ENCODE measurements at places on chromosomes 13 and 19.

DNA sequence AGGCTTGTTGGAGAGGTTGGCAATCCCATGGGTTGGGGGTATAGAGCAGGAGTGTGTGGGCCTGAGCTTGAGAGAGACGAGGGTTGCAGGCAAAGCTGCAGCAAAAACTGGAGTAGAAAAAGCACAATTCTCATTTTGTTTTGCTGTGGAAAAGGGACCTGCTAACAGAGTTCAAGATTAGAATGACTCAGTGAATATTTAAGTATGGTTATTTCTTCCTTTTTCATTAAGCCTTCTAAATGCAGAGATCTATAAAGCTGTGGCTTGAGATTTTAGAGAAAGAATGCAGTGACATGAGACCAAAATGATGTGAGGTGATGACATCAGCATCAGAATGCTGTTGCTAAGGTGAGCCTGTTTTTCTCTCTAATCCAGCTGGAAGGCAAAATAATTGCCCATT is 10.8 kb upstream of the MBNL2 start:
- H3K27ac ChIP-seq, result no peak overlapping the region
- H3K36me3 ChIP-seq, result no peaks in the 10 kb centered on the region
- no peaks in the 10 kb centered on the region for H3K27me3 ChIP-seq
- no peak overlapping the region for H3K4me3 ChIP-seq

DNA sequence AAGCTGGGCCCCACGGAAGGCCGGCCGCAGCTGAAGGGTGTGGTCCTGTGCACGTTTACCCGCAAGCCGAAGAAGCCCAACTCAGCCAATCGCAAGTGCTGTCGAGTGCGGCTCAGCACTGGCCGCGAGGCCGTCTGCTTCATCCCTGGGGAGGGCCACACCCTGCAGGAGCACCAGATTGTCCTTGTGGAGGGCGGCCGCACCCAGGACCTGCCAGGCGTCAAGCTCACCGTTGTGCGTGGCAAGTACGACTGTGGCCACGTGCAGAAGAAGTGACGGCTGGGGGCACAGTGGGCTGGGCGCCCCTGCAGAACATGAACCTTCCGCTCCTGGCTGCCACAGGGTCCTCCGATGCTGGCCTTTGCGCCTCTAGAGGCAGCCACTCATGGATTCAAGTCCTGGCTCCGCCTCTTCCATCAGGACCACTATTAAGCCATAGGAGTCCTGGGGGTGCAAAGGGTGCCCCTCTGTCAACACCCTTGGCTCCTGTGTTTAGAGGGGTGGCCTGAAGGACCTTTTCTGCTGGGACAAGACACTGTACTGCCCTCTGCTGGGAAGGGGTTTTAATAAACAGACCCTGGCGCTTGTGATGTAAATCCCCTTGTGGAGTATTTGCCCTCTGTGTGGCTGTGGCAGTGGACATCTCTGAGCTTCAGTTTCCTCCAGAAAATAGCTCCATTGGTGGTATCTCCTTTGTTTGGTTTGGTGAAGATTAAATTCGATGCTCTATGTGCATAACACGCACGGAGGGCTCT is 1.9 kb downstream of the MRPS12 start:
- peaks cover 2% of the 10 kb centered on the region for H3K4me1 ChIP-seq
- peaks cover 26% of the 10 kb centered on the region for H3K36me3 ChIP-seq
- DNase-seq, result no peak

- no peaks in the 10 kb centered on the region for H3K27me3 ChIP-seq
- DNase-seq, result no peak
- no peak overlapping the region for H3K27ac ChIP-seq
- H3K36me3 ChIP-seq, result no peaks in the 10 kb centered on the region
- no peak overlapping the region for H3K4me3 ChIP-seq
These were observed 140.9 kb downstream of the KCNRG start for GRCh38 chr13:50156140-50156539.

DNA sequence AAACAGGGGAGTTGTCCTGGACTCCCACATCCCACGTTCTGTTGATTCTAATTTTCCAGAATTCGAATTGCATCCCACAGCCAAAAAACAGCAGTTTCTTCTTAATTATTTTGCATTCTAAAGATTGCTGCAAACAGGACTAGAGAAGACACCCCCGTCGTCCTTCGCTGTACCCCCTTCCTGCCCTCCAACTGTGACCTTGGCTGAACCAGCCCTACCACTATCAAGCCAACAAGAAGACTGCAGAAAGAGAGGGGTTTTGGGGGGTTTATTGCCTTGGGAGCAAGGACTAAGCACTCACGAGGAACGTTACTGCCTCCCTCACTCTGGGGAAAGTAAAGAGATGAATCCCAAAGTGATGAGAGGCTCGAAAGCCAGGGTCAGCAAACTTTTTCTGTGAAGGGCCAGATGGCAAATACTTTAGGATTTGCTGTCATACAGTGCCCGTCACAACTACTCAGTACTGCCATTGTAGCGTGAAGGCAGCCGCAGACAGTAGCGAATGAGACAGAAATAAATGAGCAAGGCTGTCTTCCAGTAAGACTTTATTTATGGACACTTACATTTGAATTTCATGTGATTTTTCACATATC is 32.5 kb upstream of the KATNAL1 start:
- DNase-seq, result no peak
- no peaks in the 10 kb centered on the region for H3K4me1 ChIP-seq
- no peaks in the 10 kb centered on the region for H3K27me3 ChIP-seq
- H3K27ac ChIP-seq, result no peak overlapping the region
- H3K4me3 ChIP-seq, result no peak overlapping the region
- no peaks in the 10 kb centered on the region for H3K36me3 ChIP-seq

DNA sequence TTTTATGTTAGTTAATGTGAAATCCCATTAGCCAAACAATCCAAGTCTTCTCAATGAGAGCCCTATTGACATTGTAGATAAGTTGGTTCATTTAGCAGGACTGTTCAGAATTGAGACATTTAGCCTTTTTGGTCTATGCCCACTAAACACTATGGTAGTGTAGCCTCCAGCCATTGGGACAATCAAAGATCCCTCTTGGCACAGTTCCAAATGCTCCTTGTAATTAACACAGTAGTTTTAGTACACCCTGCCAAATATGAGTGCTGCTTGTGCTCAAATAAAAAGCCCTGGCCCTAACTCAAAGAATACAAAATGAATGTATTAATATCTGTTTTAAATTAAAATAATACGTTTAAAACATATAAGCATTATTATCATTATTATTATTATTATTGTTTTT is 15.4 kb upstream of the FAM216B start:
- H3K4me1 ChIP-seq, result no peaks in the 10 kb centered on the region
- DNase-seq, result no peak

GRCh38 chr13:20525144-20525600 is 485 bp downstream of the CRYL1 start:
- H3K36me3 ChIP-seq, result no peaks in the 10 kb centered on the region
- no peak overlapping the region for H3K27ac ChIP-seq
- peak overlapping the region; percentile 58 for H3K4me3 ChIP-seq
- peaks cover 18% of the 10 kb centered on the region for H3K27me3 ChIP-seq
- peaks cover 2% of the 10 kb centered on the region for H3K4me1 ChIP-seq

DNA sequence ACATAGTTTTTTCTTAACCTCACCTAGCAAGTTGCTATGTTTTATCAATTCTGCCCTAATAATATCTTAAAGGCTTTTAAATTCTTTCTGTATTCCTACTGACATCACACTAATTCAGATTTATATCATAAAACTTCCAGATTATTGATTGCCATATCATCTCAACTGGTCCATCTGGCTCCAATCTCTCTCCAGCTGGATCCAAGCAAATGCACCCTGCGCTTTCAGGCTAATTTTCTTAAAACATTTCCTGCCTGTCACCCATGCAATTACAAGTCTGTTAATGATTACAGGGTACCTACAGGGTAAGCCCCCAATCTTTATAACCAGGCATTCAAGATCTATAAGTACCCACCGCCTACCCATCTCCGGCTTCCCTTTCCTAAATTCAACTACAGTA is 95.2 kb downstream of the SERP2 start:
- DNase-seq, result no peak
- H3K27ac ChIP-seq, result no peak overlapping the region
- H3K4me1 ChIP-seq, result peaks cover 2% of the 10 kb centered on the region
- no peaks in the 10 kb centered on the region for H3K27me3 ChIP-seq
- H3K4me3 ChIP-seq, result no peak overlapping the region

- no peaks in the 10 kb centered on the region for H3K27me3 ChIP-seq
- H3K36me3 ChIP-seq, result no peaks in the 10 kb centered on the region
- no peak for DNase-seq
- H3K27ac ChIP-seq, result no peak overlapping the region
- no peak overlapping the region for H3K4me3 ChIP-seq
These were observed 331.3 kb downstream of the UQCRFS1 start for GRCh38 chr19:28881616-28882015.

DNA sequence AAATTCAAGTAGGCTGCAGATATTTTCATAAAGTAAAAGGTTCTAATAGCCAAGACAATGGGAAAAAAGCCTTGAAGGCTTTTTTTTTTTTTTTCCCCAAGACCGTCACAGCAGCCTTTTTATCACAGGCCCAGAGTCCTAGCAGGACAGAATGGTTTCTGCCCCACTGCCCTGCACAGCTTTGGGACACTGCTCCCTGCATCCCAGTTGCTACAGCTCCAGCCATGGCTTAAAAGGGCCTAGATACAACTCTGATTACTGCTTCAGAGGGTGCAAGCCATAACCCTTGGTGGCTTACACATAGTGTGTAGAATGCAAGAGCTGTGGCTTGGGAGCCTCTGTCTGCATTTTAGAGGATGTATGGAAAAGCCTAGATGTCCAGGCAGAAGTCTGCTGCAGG is 1362.8 kb downstream of the SLITRK5 start:
- H3K27ac ChIP-seq, result no peak overlapping the region
- H3K4me1 ChIP-seq, result no peaks in the 10 kb centered on the region
- no peak for DNase-seq
- no peaks in the 10 kb centered on the region for H3K36me3 ChIP-seq

- H3K27me3 ChIP-seq, result peaks cover 2% of the 10 kb centered on the region
- H3K4me1 ChIP-seq, result peaks cover 6% of the 10 kb centered on the region
- H3K36me3 ChIP-seq, result no peaks in the 10 kb centered on the region
- H3K27ac ChIP-seq, result no peak overlapping the region
- peak overlapping the region; percentile 77 for H3K4me3 ChIP-seq
These were observed 897 bp downstream of the ETHE1 start for GRCh38 chr19:43525836-43526771.

- H3K4me3 ChIP-seq, result no peak overlapping the region
- peaks cover 10% of the 10 kb centered on the region for H3K4me1 ChIP-seq
- H3K27ac ChIP-seq, result no peak overlapping the region
These were observed 4.1 kb downstream of the IRS2 start for GRCh38 chr13:109782066-109782822.

DNA sequence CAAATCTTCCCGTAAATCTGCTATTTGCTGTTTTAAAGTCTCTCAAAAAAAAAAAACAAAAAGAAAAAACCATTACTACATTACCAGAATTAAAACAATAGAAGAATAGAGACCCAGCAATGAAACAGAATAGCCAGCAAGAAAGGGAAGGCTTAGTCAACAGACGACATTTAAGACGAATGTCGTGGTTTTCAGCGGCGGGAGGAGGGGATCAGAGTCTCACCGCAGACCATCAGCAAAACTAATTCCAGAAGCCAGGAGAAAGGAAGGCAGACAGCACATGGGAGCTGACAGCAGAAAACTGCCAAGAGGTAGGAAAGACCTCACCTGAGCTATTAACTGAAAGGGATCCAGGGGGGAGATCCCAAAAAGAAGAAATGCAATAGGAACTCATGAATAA is 128.9 kb downstream of the RNF17 start:
- no peak overlapping the region for H3K27ac ChIP-seq
- no peak for DNase-seq
- H3K27me3 ChIP-seq, result no peaks in the 10 kb centered on the region
- no peak overlapping the region for H3K4me3 ChIP-seq
- no peaks in the 10 kb centered on the region for H3K4me1 ChIP-seq
- no peaks in the 10 kb centered on the region for H3K36me3 ChIP-seq

- H3K27ac ChIP-seq, result no peak overlapping the region
- no peaks in the 10 kb centered on the region for H3K4me1 ChIP-seq
- peaks cover 65% of the 10 kb centered on the region for H3K36me3 ChIP-seq
- no peaks in the 10 kb centered on the region for H3K27me3 ChIP-seq
- DNase-seq, result no peak
These were observed 118.5 kb downstream of the STK24 start for GRCh38 chr13:98458431-98458830.

- no peak overlapping the region for H3K27ac ChIP-seq
- H3K4me3 ChIP-seq, result no peak overlapping the region
- H3K4me1 ChIP-seq, result no peaks in the 10 kb centered on the region
These were observed 127.7 kb upstream of the EDNRB start for GRCh38 chr13:78046331-78046730.

DNA sequence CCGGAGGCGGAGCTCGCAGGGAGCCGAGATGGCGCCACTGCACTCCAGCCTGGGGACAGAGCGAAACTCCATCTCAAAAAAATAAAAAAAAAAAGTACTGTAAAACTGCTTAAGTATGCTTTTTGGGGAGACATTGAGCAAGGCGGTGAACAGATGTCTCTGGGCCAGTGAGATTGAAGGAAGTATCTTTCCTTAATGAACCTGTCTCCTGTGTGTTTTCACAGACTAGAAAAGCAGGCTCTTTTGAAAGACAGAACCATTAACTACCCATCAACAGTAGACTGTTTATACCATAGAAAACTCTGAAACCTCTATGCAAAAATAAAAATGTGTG is 1.5 kb upstream of the ECH1 start:
- no peak overlapping the region for H3K4me3 ChIP-seq
- H3K27ac ChIP-seq, result no peak overlapping the region
- no peak for DNase-seq
- H3K4me1 ChIP-seq, result no peaks in the 10 kb centered on the region
- H3K27me3 ChIP-seq, result no peaks in the 10 kb centered on the region
- H3K36me3 ChIP-seq, result peaks cover 20% of the 10 kb centered on the region

DNA sequence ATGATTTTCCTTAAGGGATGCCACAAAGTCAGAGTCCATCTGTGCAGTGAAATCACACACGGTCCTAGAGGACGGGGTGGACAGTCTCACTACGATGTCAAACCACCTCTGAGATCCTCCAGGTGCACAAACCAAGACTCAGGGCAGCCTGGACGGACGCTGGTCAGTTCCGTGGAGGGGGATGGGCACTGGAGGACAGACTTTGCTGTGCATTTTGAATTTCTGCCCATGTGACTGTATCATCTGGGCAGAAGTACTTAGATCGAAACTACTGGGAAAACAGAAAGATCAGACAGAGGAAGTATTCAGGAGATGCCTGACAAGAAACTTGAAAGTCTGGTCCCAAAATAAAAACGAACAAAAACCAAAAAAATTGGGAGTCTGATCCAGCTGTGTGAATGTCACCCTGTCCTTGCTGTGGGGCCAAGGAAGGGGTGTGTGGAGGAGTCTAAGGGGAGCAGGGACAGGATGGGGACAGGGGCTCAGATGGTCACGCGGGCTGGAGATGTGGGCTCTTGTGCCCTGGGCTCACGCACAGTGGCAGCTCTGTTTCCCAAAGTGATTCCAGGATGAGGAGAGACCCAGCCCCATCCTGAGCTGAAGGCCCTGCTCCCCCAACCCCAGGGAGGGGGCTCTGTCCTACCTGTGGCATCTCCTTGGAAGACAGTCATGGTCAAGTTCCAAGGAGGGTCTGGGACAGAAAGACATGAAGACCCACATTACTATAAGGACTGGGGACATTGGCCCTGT is 1.5 kb downstream of the SIGLEC8 start:
- no peak overlapping the region for H3K27ac ChIP-seq
- H3K4me3 ChIP-seq, result no peak overlapping the region
- H3K27me3 ChIP-seq, result no peaks in the 10 kb centered on the region
- H3K4me1 ChIP-seq, result peaks cover 3% of the 10 kb centered on the region
